ENCODE measurements at places on chromosomes 4 and X.

- no peaks in the 10 kb centered on the region for H3K4me1 ChIP-seq
- H3K4me3 ChIP-seq = no peak overlapping the region
- H3K27me3 ChIP-seq = no peaks in the 10 kb centered on the region
- no peak for DNase-seq
- no peak overlapping the region for H3K27ac ChIP-seq
These were observed 40.1 kb downstream of the USP46 start for GRCh38 chr4:52618795-52619590.

DNA sequence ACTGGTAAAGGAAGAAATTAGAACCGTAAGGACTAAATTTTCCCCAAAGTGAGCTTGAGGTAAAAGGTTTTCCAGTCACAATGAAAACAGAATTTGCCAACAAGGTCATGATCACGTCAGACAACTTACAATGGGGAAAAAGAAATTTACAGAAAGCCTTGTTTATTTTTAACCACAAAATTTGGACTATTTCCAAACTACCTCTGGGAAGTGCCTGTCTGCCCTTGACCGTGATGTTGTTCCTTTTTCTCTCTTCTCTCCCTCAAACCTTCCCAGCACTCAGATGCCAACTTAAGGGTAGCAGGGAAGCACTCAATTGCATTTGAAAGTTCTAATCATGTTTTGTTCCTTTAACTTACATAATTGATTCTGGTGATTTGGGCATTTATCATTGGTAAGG, 32.5 kb downstream of the MEPE start:
- DNase-seq = no peak
- no peaks in the 10 kb centered on the region for H3K4me1 ChIP-seq
- no peak overlapping the region for H3K27ac ChIP-seq
- H3K4me3 ChIP-seq = no peak overlapping the region
- no peaks in the 10 kb centered on the region for H3K27me3 ChIP-seq
- no peaks in the 10 kb centered on the region for H3K36me3 ChIP-seq

DNA sequence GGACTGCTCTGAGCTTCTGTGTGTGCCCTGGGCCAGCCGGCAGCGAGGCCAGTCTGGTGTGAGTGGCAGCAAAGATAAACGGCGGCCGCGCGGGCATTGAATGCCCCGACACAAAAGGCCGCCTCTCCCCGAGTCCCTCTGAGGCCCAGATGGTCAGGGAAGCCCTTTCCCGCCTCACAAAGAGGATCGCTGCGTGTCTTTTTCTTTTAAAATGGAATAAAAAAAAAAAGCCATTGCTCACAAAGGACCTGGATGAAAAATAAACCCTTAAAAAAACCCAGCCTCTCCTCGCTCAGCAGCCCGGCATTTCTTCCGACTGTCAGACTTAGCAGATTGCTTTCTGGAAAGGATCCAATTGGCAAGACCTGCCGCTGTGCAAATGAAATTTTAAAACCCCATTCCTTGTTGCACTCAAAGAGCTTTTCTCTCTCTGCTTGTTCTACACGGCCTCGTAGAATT, 578.7 kb downstream of the BCOR start:
- H3K4me3 ChIP-seq = no peak overlapping the region
- peak; percentile 46 for DNase-seq
- no peak overlapping the region for H3K27ac ChIP-seq

GRCh38 chr4:112916868-112917267, 132.6 kb upstream of the ANK2 start:
- no peaks in the 10 kb centered on the region for H3K4me1 ChIP-seq
- H3K36me3 ChIP-seq = no peaks in the 10 kb centered on the region
- H3K27ac ChIP-seq = no peak overlapping the region
- no peaks in the 10 kb centered on the region for H3K27me3 ChIP-seq
- no peak for DNase-seq

DNA sequence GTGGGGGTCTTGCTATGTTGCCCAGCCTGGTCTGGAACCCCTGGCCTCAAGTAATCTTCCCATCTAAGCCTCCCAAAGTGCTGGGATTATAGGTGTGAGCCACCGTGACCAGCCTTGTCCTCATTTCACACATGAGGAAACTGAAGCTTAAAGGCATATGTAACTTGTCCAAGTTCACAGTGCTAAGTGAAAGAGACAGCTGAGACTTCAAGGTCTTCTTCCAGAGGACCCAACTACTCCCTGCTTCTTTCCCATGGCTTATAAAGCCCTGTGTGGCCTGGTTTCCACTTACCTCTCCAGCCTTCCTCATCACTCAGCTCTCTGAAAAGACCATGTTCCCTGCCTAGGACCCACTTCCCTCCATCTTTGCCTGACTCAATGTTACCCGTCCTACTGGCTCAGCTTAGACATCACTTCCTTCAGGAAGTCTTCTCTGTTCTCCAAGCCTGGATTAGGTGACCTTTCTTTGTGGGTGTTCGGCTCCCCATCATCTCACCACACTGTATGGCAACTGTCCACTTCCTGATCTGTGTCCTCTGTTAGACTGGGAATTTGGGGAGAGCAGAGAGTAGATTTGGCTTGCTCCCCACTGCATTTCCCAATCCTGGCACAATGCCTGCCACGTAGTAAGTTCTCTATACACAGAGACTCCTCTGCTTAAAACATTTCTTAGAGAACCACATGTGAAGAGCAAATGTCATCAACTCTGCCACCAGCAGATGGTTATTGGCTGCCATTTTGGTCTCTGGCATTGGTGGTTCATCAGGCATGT, 30.4 kb upstream of the LAMP2 start:
- no peaks in the 10 kb centered on the region for H3K36me3 ChIP-seq
- no peak overlapping the region for H3K4me3 ChIP-seq
- H3K27me3 ChIP-seq = no peaks in the 10 kb centered on the region
- no peaks in the 10 kb centered on the region for H3K4me1 ChIP-seq

DNA sequence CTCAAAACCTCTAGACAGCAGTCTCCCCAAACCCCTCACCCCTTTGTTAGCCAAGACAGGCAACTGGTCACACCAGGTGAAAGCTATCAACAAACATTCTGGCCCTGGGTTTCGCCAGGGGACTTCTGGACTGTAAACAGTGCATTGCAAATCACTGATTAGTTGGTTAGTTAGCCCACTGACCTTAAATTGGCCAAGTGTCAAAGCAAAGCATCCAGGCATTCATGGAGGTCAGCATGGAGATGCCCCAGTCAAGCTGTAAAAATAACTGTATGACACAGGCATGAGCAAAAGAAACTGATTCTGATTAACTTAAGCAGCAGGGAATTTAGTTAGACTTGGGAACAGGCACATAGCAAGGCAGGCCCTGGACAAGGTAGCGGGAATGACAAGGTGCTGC, 156.0 kb upstream of the TTC29 start:
- no peaks in the 10 kb centered on the region for H3K36me3 ChIP-seq
- H3K4me1 ChIP-seq = peaks cover 11% of the 10 kb centered on the region
- no peak overlapping the region for H3K27ac ChIP-seq
- no peak for DNase-seq
- H3K27me3 ChIP-seq = no peaks in the 10 kb centered on the region
- H3K4me3 ChIP-seq = no peak overlapping the region
